SJSA1 (cell line): ENCODE measurements at places on chromosomes 7 and 10. TPM values are rescaled to one million over a fixed set of nuclear protein-coding genes. Genes with fewer than 3 reads are reported as not detected.

The FZD1 gene
- 9.9 and 11.6 TPM in 2 replicates for total RNA-seq

The BCL7B gene
- total RNA-seq: 20.5 and 75.2 TPM in 2 replicates

The LRRC4 gene
- 0.34 and 1.4 TPM in 2 replicates for total RNA-seq

The VCL gene
- 313 and 378 TPM in 2 replicates for total RNA-seq

The FAM237B gene
- not detected in 2 replicates for total RNA-seq

The GHRHR gene
- total RNA-seq: not detected in 2 replicates

The PRKCQ gene
- not detected in 2 replicates for total RNA-seq

The TASOR2 gene
- total RNA-seq: 29.3 and 55.3 TPM in 2 replicates

The SCIN gene
- 0.37 and 0.56 TPM in 2 replicates for total RNA-seq

The JAKMIP3 gene
- total RNA-seq: 0.16 and 0.75 TPM in 2 replicates

The CHPF2 gene
- 50.1 and 68.1 TPM in 2 replicates for total RNA-seq

DNA sequence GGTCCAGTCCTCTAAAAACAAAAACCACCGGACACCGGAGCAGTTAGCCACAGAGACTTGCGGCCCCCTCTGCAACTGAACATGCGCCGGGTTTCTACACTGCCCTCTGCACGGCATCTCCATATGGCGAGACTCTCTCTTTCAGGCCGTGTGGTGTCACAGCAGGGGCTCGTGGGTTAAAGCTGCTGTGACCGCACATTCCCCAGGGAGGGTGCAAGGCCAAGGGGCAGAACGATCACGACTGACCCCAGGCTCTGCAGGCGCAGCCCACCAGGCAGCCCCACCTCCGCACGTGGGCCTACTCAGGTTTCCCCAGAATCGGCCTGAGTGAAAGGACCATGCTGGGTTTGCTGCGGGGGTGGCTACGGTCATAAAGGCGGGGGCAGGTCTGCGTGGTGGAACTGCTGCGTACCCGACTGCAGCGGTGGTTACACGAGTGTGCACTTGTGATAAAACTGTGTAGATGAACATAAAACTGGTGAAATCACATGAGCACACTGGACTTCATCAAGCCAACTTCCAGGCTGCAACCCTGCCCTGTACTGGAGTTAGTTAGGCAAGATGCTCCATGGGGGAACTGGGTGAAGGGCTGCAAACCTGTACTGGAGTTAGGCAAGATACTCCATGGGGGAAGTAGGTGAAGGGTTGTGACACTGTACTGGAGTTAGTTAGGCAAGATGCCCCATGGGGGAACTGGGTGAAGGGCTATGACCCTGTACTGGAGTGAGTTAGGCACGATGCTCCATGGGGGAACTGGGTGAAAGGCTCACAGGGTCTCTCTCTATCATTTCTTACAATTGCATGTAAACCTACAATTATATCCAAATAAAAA lies 81.4 kb upstream of the PPP2R2D start:
- H3K4me3 ChIP-seq: no peak overlapping the region
- no peaks in the 10 kb centered on the region for H3K27me3 ChIP-seq
- no peak for DNase-seq
- H3K27ac ChIP-seq: no peak overlapping the region

- no peaks in the 10 kb centered on the region for H3K27me3 ChIP-seq
- H3K4me3 ChIP-seq: no peak overlapping the region
- DNase-seq: no peak
- H3K4me1 ChIP-seq: peaks cover 37% of the 10 kb centered on the region
- H3K36me3 ChIP-seq: no peaks in the 10 kb centered on the region
Measured at GRCh38 chr10:124735491-124736286, 8.5 kb downstream of the FAM53B start.

GRCh38 chr7:123348690-123349089 lies 148.9 kb upstream of the SLC13A1 start:
- peaks cover 27% of the 10 kb centered on the region for H3K36me3 ChIP-seq
- DNase-seq: no peak

GRCh38 chr10:44234483-44234875 lies 150.4 kb downstream of the CXCL12 start:
- no peaks in the 10 kb centered on the region for H3K27me3 ChIP-seq
- no peaks in the 10 kb centered on the region for H3K4me1 ChIP-seq
- no peak for DNase-seq
- H3K27ac ChIP-seq: no peak overlapping the region
- H3K36me3 ChIP-seq: no peaks in the 10 kb centered on the region

DNA sequence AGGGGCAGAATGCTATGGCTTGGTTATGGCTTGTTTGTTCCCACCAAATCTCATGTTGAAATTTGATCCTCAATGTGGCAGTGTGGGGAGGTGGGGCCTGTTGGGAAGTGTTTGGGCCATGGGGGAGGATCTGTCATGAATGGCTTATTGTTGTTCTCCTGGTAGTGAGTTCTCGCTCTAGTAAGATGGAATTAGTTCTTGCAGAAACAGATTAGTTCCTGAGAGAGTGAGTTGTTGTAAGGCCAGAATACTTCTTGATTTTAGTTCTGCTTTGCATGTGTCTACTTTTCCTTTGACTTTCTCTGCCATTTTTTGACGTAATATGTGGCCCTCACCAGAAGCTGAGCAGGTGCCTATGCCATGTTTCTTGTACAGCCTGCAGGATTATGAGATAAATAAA lies 188.2 kb downstream of the KIF20B start:
- H3K27ac ChIP-seq: no peak overlapping the region
- no peaks in the 10 kb centered on the region for H3K36me3 ChIP-seq
- H3K27me3 ChIP-seq: no peaks in the 10 kb centered on the region; the same call in 1 of the 2 replicates
- no peaks in the 10 kb centered on the region for H3K4me1 ChIP-seq
- no peak overlapping the region for H3K4me3 ChIP-seq
- DNase-seq: no peak

DNA sequence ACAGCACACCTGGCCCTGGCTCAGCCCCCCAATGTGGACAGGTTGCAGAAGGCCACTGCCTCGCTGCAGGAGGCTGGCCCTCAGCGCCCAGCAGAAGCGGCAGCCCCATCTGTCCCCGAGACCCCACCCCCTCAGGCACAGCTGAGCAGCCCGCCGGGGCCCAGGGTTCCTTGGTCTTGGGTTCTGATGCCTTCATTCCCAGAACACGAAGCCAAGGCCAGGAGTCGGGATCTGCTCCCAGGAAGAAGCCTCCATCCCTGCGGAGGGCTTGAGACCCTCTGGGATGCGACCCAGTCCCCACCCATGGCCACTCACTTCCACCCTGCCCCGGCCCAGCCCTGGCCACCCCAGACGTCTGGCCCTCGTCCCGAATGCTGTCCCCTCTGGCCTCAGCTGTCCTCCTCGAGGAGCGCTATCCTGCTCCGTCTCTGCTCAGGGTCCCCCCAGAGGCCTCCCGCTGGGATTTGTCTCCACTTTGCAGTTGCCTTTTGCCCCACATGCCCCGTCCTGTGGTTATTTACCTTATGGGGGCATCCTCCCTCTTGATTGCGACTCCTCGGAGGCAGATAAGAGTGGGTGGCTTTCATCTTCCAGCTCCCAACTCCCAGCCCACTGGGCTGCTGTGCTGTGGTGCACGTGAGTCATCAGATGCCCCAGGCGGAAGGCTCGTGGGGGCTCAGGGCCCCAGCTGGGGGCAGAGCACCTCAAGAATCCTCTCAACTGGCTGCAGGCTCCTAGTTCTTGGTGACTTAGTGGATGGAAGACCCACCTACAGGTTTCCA lies 97.5 kb downstream of the MKI67 start:
- no peaks in the 10 kb centered on the region for H3K4me1 ChIP-seq
- no peaks in the 10 kb centered on the region for H3K27me3 ChIP-seq
- H3K4me3 ChIP-seq: no peak overlapping the region
- no peak for DNase-seq

DNA sequence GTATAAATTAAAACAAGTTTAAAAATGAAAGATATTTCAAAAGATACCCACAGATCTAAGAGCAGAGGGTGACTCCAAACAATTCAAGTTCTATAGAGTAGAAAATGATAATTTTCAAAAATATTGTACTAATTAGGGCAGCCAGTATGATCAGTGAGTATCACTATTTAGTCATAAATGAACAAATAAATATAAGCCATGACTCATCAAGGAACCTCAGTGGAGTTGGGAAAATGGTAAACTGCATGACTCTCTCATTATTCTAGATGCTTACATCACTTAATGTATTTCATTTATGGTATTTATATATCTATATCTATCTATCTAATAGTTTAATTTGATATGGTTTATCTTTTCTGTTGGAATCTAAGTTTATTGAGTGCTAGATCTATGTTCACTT lies 94.3 kb downstream of the THSD7A start:
- no peaks in the 10 kb centered on the region for H3K36me3 ChIP-seq
- H3K4me1 ChIP-seq: no peaks in the 10 kb centered on the region
- no peaks in the 10 kb centered on the region for H3K27me3 ChIP-seq
- no peak for DNase-seq

DNA sequence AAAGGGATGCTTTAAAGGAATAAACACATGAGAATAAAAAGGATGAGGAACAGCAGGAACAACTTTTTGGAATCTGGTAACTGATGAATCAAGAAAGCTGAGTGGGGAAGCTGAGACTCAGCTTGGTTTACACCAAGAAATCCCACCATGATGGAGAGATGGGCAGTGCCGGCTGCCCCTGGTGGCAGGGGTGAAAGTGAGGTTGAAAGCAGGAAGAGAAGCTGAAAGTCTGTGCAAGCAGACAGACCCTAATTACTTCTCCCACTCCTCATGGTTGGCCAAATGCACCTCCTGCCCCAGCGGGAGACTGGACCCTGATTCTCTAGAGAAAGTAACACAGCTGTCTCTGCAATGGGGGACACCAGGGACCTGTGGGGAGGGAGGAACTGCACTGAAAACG lies 57.6 kb upstream of the NANOS1 start:
- no peaks in the 10 kb centered on the region for H3K36me3 ChIP-seq
- peaks cover 10% of the 10 kb centered on the region; the same call in 1 of the 2 replicates for H3K27me3 ChIP-seq
- no peaks in the 10 kb centered on the region for H3K4me1 ChIP-seq
- no peak overlapping the region for H3K4me3 ChIP-seq
- H3K27ac ChIP-seq: no peak overlapping the region

DNA sequence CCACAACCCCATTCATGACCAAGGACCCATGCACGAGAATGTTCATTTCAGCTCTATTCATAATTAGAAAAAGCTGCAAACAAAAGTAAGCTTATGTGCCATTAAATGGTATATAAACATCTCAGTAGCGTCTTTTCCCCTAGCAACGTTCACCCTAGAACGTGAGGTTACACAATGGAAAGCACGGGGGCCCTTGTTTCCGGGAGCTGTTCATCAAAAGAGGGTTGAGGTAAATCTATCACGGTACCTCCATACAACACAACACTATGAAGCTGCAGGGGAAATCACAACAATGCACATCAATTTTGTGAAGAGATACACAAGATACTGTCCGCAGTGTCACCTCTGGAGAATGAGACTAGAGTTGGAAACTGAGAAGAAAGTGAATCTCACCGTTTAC lies 80.9 kb upstream of the DDC start:
- no peaks in the 10 kb centered on the region for H3K27me3 ChIP-seq
- H3K4me1 ChIP-seq: no peaks in the 10 kb centered on the region
- no peak for DNase-seq
- H3K36me3 ChIP-seq: no peaks in the 10 kb centered on the region
- no peak overlapping the region for H3K27ac ChIP-seq

DNA sequence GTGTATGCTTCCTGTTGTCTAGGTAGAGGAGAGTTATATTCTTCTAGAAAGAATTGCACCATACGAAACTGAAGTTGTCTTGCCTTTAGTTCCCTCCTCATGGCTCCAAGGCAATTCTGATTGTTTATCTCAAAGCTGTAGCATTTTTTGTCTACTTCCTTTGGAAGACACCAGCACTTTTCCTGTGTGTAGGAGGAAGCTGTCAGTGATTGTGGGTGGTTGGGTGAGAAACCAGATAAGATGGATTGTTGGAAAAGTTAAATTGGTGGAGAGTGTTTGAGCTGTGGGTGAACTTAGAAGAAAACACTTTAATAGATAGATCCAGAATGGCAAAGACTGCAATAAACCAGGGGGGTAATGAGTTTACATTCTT lies 12.1 kb upstream of the CSTF2T start:
- H3K27ac ChIP-seq: no peak overlapping the region
- H3K4me1 ChIP-seq: no peaks in the 10 kb centered on the region
- no peak overlapping the region for H3K4me3 ChIP-seq
- no peaks in the 10 kb centered on the region for H3K27me3 ChIP-seq

DNA sequence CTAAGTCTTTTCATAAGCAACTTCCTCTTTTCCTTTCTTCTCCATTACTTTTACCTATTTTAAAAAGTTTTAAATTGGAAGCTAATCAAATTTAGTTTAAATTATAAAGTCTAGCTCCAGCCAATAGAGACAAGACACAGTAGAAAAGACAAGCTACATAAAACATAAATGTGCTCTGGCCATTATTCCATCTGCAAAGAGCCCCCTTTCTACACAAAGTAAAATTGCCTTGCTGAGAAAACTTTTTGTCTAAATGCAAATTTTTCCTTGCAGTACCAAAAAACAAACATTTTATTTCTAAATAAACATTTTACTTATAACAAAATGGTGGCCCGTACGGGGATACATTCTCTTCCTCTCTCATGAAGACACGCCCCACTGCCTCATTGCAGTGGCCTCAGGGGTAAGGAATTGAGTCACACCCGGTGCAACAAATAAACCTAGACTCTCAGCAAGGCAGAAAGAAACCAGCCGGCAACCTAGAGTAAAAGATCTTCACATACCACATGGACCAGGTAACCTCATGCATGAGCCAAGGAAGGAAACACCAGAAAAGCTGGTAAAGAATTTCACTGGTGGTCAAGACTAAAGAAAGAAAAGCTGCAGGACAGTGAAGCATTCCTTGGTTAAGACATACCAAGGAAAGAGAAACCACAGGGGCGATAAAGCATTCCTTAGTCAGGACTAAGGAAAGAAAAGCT lies 71.6 kb upstream of the ZNF746 start:
- no peak for DNase-seq
- peaks cover 40% of the 10 kb centered on the region for H3K36me3 ChIP-seq
- H3K27ac ChIP-seq: no peak overlapping the region
- H3K27me3 ChIP-seq: no peaks in the 10 kb centered on the region

GRCh38 chr7:11491811-11492210 lies 340.2 kb downstream of the THSD7A start:
- no peaks in the 10 kb centered on the region for H3K4me1 ChIP-seq
- no peaks in the 10 kb centered on the region for H3K27me3 ChIP-seq
- H3K4me3 ChIP-seq: no peak overlapping the region
- DNase-seq: no peak

DNA sequence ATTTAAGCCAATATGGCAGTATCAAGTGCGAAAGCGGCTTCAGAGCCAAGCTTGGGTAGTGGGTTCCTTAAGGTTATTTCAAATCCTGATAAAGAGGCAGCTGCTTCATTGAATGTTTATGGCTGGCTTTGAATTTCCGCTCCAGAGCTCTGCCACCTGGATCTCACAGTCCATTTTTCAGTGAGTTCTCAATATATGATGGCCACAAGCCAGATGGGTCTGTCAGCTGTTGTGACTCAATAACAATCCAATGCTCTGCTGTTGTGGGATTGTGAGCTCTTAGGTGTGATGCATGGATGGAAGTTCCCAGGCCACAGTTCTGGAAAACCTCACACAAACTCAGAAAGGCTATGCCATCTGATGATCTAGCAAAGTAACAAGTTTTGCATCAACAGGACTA lies 743.8 kb upstream of the LRRN3 start:
- no peak overlapping the region for H3K4me3 ChIP-seq
- H3K27me3 ChIP-seq: no peaks in the 10 kb centered on the region
- DNase-seq: no peak
